ENCODE measurements at places on chromosomes 7 and 10.

- DNase-seq, result no peak
Observed at GRCh38 chr7:31816810-31817209, 129.8 kb downstream of the PPP1R17 start.

DNA sequence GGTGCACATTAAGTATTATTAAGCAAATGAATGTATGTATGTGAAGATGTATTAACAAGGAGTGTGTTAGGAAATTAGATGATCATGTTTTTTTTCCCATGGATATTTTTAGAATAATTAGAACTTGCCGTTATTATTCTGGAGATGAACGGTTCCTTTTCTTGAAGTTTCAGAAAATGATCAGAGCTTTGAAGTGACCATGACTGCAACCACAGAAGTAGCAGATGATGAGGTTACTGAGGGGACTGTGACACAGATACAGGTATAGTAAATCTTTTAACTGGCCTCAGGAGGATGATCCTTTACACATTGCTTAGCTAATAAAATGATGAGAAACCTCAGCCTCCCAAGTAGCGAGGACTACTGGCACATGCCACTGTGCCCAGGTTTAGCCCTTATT lies 18.6 kb downstream of the DMTF1 start:
- DNase-seq, result no peak

GRCh38 chr10:87849001-87849400 lies 14.3 kb downstream of the KLLN start:
- DNase-seq, result no peak

DNA sequence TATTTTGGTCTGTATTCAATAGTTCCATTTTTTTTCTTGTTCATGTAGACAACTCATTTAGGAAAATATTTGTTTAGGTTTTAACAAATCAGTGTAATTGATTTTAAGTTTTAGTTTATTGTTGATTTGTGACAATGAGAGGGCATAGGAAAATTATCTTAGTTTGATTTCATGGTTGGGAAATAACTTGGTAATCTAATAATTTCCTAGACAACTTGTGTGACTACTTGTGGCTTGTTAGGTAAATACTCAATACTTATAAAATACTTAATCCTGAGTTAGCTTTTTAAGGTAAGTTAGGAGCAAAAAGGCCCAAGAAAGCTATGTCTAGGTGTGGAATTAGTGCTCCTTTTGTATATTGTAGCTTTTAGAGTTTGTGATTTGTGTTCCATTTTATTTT lies 65.4 kb downstream of the ZNRF2 start:
- no peak for DNase-seq

DNA sequence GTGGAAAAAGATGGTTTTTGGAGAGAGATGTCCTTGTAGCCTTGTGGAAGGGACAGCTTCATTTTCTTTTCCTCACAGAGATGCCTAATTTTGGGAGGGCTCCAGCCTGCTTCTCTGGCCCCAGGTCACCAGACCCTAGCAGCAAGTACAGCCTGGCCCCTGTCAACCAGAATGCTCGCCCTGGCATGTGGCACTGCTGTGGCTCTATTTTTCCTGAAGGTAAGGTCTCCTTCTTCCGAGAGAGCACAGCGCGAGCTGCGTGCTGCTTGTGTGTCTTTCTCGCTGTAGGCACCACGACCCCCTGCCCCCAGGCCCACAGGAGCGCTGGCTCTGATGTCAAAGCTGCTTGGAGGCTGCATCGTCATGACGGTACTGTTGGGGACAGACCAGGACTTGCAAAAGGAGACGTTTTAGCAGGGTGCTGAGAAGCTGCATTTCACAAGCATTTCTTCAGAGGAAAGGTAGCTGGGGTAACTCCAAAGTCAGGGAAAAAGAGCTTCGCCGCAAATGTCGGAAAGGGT lies 58.7 kb downstream of the CLEC2L start:
- DNase-seq, result no peak

- no peak for DNase-seq
Observed at GRCh38 chr10:106959521-106959920, 205.0 kb downstream of the SORCS1 start.

DNA sequence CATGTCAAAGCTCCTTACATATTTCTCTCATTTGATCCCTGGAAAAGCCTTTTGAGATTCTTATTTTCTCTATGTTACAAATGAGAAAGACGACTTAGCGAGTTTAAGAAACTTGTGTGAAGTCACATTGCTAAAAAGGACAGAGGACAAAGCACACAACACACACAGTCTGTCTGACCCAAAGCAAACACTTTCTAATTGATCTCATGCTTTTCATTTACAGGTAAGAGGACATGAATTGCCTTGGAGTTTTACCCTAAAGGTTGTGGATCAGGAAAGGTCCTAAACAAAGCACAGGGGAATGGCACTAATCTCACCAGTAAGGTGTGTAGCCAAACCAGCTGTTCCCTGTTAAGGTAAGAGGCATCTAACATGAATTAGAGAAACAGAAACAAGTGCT lies 18.7 kb downstream of the SLC35G1 start:
- DNase-seq, result no peak

- DNase-seq, result no peak
Observed at GRCh38 chr7:76261931-76262330, 40.5 kb upstream of the HSPB1 start.

GRCh38 chr7:7178906-7179305 lies 3.4 kb upstream of the C1GALT1 start:
- DNase-seq, result no peak

- DNase-seq, result no peak
Observed at GRCh38 chr10:114708084-114708483, 50.0 kb upstream of the ABLIM1 start.

DNA sequence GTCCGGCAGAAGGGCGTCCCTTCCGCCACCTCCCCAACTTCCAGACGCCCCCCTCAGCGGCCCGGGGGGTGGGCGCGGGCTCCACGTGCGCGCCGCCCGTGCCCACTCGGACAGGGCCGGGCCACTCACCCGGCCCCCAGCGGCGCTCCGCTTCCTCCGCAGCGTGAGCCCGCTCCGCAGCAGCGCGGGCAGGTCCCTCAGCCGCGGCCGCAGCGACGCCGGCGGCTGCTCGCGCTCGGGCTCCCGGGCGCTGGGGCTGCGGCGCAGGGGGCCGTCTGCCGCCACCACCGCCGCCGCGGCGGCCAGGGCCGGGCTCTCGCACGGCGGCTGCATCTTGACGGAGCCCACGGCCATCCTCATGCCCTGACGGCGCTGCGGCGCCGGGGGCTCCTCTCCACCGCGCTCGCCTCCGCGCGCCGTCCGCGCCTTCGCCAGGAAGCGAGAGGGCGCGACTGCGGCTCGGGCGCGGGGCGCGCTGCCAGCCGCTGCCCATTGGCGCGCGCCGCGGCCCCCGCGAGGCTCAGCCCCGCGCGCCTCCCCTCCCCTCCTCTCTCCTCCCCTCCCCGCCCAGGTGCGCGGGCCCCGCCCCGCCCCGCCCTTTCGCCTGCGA lies at the start of gene RAPGEF5:
RAPGEF5 (minus strand) TSS at position 454 of the 610 bp plus-strand sequence; CDS start at position 360, 94 bp downstream.
- no peak for DNase-seq

DNA sequence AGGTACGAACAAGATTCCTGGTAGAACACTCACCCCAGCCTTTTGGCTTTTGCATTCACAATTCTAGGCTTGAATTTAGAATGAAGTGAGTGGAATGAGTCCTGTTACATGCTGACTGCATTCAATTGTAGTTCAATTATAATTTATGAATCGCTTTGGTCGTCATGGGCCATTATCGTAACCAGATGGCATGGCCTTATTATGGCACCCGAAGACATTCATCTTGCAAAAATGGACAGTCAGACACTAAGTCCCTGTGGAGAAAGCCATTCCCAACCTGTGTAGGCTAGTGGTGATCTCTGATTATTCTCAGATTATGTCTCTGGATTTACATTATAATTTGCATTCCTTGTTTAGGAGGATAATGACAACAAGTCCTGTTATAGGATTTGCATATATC lies 292.4 kb upstream of the NPSR1 start:
- DNase-seq, result no peak

Data from AG04449 (cell line).